Stimulated activated CD8-positive, alpha-beta memory T cell treated with anti-CD3 and anti-CD28 coated beads, Interleukin-15, amount 100 ng/mL, for 24 hours (primary cell): ENCODE measurements at places on chromosomes 6 and 20.
A peak's percentile ranks its signal among the peaks of the same experiment; 100 is the strongest.

DNA sequence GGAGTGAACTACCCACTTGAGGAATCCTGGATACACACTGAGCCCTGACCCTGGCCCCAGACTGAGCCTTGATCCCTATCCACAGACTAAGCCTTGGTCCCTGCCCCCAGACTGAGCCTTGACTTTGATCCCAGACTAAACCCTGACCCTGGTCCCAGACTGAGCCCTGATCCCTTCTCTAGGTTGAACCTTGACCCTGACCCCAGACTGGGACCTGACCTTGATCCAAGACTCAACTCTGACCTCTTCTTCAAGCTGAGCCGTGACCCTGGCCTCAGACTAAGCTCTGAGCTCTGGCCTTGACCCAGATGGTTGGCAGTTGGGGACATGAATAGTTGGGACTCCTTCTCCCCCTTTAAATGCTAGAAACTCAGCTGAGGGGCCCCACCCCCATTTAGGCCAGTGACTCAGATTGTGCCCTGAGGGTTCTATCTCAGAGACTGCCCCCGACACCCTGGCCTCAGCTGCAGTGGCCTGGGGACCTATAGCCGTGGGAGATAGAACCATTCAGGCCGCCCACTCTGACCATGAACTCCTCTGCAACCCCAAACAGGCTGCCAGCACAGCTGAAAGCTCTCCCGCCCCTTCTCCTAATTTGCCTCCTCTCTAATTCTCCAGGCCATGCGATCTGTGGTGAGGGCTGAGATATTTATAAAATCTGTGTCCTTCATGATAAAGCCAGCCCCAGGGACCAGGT lies 84.7 kb downstream of the DLGAP4 start:
- no peak for DNase-seq

DNA sequence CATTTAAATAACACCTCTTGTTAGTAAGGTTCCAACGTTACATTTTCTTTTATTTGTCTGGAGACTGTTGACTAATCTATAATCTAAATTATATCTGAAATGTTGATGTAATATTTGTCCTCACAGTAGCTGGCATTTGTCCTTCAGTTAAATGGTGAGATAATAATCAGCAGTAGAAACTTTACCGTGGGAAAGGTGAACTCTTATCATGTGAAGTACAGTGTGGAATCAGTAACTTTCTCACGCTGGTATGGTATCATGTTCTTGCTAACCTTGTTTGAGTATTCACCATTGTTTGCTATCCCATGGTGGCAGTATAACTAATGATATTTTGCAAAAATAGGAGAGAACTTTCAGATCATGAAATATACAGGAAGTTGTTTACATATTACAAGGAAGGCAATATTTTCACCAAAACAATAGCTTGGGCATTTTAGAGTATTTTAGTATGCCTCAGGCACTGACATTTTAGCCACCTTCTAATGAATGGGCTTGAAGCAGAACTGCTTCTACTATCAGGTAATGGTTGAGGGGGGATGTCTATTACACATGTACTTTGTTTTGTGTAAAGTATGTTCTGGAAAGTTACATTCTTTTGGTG lies 4.8 kb downstream of the GMNN start:
- DNase-seq, result no peak

- no peak for DNase-seq
Observed at GRCh38 chr6:105954148-105954547, 132.0 kb upstream of the PRDM1 start.

DNA sequence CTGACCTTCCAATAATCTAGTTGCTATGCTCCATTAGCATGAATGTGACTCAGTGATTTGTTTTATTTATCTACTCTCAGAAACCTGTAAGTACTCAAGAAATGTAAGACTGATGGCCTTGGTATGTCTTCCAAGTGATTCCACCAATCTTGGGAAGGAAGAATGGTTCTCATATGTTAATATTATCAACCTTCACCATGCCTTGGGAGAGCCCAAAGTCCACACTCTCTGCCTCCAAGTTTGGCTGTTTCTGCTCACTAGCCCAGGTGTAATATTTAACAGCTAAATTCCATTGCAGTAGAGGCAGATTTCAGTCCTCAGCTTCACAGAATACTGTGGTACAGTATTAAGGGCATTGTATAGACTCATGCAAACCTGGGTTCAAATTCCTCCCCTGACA lies 51.8 kb downstream of the CLIC5 start:
- DNase-seq, result no peak

GRCh38 chr6:119348096-119348747 lies 1.3 kb downstream of the MAN1A1 start:
- DNase-seq, result peak; percentile 12

DNA sequence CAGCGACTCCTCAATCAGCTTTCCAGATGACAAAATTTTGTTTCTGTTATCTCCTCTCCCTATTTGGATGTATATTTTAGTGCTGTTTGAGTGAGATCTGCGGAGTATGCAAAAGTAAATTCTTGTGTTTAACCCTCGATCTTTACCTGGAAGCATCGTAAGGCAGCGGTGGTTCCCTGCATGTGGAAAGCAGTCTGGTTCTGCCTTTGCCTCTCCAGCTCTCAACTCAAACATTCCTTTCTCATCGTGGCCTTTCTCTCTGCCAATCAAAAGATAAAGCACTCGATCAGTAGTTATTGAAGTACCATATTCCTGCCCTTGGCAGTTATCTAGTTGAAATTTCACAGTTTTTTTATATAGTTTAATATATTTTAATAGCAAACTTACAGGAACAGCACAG lies 44.0 kb upstream of the BTN3A2 start:
- DNase-seq, result no peak

DNA sequence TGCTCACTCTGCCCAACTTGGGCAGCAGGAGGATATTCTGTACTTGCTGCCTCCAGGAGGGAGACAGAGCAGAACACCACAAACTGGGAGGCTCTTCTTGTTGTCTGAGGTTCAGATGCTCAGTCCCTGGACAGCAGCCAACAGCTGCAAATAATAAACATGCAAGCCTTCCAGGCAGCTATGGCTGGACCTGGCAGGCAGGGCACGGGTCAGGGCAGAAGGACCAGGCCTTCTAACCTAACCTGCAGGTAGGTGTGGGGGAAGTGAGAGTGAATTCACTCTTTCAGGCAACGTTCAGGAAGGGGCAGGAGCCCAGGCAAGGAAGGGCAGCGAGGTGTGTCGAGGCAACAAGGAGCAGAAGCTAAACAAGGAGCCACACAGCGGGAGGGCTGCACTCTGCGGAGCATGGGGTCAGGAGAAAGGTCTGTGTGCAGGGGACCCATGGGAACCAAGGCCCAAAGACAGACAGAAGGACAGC lies 31.5 kb downstream of the NINL start:
- no peak for DNase-seq

DNA sequence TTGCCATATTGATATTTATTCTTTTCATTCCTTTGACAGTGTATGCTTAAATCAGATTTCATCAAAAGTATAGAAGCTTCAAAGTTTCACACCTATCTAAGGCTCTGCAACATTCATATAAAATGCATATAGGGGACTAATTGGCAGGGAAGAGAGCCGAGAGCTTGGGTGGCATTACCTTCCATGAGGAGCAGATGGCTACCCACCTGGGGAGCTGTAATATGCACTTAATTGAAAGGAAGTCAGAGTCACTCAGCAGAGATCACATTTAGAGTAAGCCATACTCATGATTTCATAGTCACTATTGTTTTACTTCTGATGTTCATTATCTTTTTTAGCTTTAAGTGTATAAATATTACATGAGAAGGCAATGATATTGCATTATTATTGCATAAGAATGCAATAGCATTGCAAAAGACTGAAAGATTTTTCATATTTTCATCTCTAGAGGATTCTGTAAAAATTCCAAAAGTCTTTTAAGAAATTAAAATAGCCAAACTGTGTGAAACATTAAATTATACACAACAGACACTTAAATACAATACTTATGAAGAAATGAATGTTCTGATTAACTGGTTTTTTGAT lies 1305.2 kb downstream of the EPHA7 start:
- no peak for DNase-seq

GRCh38 chr6:162173466-162173865 lies 554.1 kb downstream of the PRKN start:
- DNase-seq, result no peak

DNA sequence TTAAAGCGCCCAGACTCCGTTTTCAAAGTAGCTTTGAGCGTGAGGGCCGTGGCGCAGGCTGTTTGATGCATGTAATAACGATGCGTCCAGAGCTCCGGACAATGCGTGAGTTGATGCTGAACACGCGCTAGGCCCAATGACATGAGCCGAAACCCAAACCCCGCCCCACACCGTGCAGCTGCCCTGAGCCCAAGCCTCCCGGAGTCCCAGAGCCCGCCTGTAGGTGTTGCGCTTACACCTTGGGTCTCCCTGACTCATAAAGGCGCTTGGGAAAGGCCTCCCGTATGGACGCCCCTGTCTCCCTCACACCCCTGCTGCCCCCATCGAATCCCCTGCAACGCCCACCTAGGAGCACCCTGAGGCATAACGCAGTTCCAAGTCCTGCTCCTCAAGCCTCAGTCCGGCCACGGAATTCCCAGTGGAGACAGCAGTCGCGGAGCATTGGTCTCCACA lies 87.6 kb downstream of the ERMARD start:
- DNase-seq, result no peak

DNA sequence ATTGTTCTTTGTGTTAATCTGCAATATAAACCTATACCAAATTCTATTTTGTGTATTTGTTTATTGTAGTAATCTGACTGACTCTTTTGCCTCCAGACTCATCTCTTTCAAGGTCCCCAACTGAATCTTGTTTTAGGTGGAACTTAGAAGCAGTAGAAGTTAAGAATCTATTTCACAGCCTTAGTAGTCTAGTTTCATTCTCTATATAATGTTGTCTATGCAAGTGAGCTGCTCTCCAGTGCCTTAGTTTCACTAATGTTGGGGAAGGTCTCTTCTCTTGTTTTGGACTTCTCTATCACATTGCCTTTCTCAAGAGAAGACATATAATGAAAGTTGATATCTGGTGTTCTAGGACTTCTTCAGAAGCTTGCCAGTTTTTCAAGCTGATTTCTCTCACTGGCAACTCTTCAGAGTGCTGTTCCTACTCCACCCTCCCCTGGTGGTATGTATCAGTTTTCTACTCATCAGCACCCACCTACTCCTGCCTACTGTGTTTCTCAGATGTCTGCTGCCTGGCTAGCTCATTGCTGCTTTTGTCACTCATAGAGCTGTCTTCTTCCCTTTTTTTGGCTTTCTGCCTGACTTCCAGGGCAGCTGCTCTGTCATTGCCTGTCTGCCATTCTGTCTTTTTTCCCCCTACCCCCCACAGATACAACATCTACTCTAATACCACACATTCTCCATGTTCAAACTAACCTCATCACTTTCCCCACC lies 82.1 kb downstream of the PTPRA start:
- DNase-seq, result no peak

GRCh38 chr20:5766085-5766764 lies 16.0 kb downstream of the SHLD1 start:
- no peak for DNase-seq
